NCI-H1105 treated with DMSO at 0.1 percent for 48 hours (cell line): ENCODE measurements at places on chromosomes 6 and 20.

DNA sequence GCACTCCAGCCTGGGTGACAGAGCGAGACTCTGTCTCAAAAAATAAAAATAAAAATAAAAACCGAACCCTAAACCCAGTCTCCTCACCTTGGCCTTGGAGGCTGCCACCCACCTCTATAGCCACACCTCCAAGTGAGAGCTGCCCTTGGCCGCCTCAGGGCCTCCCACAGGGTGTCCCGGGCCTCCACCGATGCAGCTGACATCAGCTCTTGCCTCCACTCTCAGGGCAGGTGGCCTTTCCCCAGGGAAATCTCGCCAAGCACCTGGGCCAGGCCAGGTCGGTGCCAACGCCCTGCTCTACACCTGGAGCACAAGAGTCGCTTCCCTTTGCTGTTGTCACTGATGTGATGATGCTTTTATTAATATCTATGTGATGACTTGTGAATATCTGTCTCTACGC lies 8.9 kb upstream of the MYL9 start:
- DNase-seq, result no peak

DNA sequence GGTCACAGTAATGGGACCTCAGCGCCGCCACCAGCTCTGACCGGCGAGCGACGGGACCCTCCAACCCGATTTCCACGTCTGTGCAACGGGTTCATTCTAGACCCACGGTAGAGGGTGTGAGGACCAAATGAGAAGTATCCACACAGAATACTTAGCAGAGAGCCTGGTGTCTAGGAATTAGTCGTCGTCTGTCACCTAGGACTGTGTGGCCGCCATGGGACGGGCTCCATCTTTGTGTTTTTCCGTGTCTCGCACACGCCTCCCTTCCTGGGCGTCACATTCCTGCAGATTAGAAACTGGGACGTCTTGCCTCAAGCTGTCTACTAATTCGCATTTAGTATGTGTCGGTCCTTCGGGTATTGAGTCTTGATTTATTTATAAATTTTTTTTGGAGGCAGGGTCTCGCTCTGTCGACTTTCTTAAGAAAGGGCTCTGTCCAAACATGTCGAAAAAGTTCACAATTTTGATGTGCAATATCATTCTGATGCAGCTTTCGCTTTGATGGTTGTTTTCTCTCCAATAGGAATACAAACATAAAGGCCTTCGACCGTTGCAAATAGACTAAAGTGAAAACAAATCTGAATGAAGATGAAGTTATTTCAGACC lies 563 bp downstream of the MGME1 start:
- DNase-seq, result peak; percentile 52

DNA sequence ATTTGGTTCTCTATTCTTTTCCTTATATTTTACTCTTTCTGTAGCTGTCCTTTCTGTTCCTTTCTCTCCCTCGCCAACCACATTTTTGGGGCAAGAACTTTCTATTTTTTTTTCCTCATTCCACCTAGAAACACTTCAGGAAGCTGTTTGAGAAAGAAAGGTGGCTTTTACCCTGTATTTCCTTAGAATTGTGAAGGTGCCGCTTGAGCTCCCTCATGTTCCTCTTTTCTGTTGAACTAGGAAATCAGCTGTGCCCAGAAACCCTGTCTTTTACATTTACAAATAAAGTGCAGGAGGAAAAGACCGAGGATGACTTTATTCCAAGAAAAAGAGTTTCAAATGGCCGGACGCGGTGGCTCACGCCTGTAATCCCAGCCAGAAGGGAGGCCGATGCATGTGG lies 38.2 kb downstream of the OR2B2 start:
- DNase-seq, result no peak

DNA sequence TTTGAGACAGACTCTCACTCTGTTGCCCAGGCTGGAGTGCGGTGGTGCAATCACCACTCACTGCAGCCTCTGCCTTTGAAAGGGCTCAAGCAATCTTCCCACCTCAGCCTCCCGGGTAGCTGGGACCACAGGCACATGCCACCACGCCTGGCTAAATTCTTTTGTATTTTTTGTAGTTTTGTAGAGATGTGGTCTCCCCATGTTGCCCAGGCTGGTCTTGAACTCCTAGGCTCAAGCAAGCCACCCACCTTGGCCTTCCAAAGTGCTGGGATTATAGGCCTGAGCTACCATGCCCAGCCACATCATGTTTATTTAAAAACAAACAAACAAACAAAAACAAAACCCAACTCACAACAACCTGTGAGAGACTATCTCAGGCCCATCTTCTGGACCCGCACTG lies 29.7 kb upstream of the APCDD1L start:
- no peak for DNase-seq

DNA sequence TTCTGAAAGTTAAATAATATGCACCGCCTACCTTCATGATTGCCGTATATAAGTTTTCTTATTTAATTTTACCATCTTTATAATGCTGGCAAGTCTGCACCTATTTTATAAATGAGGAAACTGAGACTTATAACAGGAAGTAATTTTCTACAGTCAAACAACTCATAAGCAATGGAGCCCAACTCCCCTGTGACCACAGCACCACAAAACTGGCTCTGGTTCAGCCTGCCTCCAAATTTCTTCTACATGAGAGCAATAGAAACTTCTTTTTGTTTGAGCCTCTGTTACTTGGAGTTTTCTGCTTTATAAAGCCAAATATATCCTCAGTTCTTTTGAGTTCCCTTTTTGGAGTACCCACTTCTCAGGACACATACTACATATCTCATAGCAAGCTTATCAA lies 131.1 kb upstream of the HSF2 start:
- DNase-seq, result no peak

DNA sequence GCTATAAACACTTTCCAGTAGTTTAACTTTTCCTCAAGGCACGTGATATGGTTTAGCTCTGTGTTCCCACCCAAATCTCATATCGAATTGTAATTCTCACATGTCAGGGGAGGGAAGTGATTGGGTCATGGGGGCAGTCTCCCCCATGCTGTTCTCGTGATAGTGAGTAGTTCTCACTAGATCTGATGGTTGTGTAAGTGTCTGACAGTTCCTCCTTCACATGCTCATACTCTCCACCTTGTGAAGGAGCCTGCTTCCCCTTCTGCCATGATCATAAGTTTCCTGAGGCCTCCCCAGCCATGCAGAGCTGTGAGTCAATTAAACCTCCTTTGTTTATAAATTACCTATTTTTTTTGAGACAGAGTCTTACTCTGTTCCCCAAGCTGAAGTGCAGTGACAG lies 127.9 kb downstream of the DTNBP1 start:
- DNase-seq, result no peak

GRCh38 chr6:16855460-16855859 lies 94.2 kb upstream of the ATXN1 start:
- DNase-seq, result no peak

DNA sequence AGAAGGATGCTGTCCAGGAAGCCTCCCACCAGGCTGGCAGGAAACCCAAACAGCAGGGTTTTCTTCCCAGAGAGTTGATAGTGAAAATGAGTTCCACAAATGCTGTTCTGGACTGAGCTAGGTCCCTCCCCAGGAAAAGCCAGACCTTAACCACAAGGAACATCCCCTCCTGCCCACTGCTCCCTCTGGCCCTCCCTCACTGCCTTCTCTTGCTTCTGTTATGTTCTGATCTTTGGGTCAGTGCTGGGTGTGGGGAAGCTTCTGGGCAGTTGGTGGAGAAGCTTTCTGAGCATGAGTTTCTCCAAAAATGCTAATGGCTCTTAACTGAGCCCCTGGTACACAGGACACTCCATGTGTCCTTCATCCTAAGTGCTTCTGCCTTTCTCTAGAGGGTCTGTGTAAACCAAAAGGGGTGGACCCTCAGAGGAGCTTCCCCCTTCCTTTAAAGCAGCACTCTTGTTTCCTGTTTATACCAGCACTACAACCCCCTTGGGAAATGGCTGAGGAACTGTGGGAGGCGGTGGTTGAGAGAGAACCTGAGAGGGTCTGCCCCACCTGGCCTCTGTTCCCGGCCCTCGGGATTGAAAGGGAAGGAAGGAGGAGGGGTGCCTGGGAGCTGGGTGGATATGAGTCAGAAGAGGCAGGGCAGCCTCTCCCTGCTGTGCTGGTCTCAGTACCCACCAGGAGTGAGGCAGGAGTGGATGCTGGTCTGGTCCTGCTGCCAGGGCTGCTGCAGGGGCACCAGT lies 42.0 kb downstream of the CDS2 start:
- no peak for DNase-seq

GRCh38 chr6:12950976-12951375 lies 234.4 kb downstream of the PHACTR1 start:
- no peak for DNase-seq

DNA sequence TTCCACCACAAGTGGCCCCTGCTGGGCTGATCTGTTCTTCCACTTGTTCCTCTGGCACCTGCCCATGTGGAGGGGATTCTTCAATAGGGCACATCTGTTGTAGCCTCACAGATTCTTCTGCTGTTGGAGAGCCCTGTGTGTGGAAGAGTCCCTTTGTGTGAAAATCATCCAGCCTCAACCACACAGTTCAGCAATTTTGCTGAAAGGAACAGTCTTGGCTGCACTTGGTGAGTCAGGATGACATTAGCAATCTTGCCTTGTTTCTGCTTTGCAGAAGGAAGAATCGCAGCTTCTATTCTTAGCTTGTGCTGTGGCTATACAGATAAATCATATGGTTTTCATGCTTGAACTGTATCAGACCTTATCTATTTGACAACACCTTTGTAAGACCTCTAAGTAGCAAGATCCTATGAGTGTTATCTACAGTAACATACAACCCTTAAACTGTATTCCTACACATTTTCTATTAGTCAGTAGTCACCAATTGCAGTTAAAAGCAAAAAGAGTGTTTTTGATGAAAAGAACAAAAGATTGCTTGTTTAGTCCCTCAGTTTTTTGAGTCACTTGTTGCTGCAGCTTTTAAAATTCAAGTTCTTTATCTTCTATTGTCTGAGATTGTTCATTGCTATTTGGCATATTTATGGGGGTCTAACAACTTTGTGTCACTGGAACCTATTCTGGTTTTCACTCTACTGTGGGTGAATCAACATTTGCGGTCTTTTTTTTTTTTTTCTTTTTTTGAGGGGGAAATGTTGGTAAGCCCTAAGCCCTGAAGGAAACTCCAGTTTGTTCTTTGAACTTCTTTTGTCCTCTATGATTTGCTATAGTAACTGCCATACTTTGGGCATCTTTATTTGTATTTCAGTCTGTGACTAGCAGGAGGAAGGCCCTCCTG lies 231.6 kb downstream of the TFAP2B start:
- DNase-seq, result no peak

DNA sequence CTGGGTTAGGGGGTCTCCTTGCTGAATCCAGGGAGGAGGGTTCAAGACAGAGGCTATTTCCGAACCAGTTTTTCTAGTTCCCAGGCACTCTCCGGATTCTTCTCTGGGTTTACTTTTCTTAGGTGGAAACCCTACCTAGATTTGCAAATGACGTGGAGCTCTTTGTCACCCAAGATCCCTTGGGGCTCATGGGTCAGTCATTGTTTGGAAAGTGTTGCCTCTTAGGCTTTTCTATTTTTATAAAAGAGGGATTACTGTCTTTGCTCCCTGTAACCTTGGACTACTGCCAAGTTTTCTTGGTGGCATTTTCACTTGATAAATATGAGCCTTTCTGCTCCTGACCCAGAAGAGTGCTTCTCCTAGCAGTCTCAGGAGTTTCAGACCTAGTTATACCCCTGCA lies 33.6 kb downstream of the FAM209B start:
- peak; percentile 3 for DNase-seq

DNA sequence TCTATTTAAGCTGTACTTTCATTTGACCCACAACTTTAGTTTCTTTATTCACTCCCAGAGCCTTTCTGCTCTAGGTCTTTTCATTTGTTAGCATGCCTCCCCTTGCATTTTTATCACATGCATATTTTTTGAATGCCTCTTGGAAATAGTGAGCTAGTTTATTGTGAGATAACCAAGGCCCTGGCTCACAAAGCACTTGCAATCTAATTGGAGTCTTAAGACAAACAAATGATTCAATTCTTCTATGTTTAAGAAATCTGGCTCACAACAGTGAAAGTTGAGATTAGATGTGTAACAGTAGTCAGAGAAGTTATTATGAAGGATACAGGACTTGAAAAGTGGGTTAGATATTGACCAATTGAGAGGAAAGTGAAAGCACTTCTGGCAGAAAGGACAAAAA lies 173.4 kb downstream of the MOXD1 start:
- no peak for DNase-seq

GRCh38 chr20:60477958-60478357 lies 519.7 kb downstream of the CDH26 start:
- DNase-seq, result no peak

GRCh38 chr6:47567586-47567985 lies 90.0 kb downstream of the CD2AP start:
- DNase-seq, result no peak

DNA sequence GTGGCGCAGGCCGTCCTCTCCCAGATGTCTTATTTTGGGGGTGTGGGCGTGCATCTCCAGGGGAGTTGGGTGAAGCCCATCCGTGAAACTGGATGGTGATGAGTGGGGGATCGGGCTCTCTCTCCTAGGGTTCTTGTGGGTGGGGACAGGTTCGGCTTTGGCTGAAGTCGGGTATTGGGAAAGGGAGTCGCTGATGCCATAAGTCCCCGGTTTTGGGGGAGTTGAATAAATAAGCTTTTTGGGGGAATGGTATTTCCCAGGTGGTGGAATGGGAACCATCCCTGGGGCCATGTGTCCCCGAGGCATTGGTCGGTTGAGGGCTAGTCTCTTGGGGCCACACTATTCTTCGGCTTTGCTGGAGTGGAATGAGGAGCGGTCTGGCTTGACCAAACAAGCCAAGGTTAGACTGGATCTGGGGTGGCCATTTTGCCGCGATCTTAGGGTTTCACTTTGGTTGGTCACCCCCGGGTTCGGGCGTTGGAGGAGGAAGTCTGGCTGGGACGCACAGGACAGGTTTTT lies 481 bp downstream of the ZNF133 start:
- peak; percentile 24 for DNase-seq

DNA sequence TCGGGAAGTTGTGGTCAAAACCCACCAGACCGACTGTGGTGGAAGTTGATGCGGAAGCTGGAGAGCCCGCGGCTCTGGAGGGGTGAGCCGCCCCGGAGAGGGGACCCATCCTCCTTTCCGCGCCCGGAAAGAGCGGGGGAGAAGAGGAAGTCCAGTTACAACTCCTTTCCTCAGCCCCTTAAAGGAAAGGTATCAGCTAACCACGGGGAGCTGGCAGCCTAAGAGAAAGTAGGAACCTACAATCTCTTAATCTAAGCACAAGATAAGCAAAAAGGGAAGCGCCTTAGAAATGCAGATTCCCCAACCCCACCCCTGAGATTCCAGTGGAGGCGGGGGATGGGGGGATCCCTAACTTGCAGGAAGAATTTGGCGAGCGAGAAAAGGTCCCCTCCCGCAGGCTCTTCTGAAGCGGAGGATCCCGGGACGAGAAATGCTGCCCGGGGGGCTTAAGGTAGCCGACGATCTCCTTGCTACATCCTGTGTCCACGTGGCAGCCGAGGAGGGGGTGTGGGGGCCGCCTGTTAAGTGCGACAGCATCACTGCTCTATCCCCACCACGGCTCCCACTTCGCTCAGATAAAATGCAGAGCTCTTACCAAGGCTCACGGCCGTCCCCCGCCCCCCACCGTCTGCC lies 87.5 kb downstream of the ZFP64 start:
- no peak for DNase-seq

DNA sequence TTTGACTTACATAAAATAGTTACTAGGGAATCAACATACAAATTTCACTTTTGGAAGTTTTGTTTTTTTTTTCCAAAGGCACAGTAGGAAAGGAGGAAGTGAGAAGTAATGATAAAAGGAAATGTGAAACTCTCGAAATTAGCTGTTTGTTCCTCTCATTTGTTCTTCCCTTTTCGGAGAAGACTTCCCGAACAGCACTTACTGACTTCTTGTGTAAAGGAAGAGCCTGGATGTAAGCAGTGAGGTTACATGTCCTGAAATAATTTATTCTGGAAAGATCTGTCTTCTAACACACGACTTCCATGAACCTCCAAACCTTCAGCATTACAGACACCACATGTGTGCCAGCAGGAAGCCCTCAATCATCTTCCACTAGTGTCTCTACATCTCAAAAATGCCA lies 59.1 kb downstream of the KIF16B start:
- DNase-seq, result no peak
